ENCODE measurements at places on chromosomes 11 and 22.

DNA sequence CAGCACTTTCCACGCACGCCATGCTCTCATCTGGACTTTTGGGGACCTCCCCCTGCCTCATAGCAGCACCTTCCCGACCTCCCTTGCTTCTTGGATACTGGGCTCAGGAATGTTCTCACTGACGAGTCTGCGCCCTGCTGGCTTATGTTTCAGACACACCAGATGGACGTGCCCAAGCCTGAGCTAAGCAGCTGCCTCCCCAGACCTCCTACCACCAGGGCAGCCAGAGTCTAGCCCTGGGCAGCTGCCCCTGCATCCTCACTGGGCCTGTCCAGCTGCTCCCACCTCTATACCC lies 13.2 kb upstream of the RGL4 start:
- DNase-seq, result no peak

DNA sequence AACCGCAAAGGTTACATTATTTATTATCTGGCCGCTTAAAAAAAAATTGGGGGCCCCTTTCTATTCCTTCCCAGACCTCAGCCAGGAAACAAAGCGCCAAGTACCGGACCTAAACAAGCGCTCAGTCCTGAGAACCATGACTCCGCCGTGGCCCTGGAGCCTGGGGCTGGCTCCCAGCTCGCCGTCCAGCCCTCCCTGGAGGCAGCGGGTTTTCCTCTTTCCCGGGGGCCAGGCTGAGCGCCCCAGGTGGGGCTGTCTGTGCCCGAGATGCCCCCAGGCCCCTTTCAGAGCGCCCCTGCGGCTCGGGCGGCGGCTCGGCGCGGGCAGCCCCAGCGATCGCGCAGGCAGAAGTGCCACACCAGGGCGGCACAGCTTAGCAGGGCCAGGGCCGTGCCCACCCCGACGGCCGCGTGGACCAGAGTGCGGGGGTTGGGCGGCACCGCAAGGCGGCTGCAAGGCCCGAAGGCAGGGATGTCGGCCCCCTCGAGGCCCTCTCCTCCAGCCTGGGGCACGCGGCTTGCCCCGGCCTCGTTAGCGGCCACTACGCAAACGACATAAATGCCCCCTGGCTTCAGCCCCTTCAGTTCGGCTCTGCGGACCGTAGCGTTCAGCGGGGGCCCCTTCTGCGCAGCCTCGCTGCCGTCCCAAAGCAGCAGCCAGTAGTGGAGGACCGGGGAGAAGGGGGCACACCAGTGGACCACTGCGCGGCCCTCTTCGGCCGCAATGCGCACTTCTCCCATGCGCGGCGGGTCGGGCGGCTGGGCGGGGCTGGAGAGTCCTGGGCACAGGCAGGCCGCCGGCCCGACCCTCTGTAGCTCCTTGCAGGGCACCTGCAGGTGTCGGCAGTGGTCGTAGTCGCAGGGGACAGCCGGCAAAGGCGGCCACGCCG lies 1.6 kb downstream of the LRRN4CL start:
- DNase-seq, result no peak

DNA sequence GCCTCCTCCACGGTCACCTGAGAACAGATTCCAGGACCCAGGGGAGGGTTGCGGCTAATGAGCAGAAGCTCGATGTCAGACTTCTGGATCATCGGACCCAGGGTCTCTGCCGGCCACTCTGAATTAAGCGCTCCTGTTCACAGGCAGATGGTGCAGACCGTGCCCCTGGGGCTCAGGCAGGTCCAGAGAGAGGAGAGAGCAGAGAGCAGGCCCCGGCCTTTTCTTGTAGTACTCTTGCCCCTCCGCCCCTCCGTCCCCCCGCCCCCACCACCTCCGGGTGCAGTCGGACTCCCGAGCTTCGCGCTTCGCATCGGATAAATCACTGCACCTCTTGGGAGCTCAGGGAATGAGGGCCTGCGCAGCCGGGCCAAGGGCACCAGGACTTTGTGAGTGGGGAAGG lies 50.3 kb downstream of the RPS6KA4 start:
- no peak for DNase-seq

GRCh38 chr22:41842996-41843970 lies 10.4 kb downstream of the SREBF2 start:
- DNase-seq, result no peak

GRCh38 chr22:47040486-47041270 lies 278.2 kb downstream of the TBC1D22A start:
- DNase-seq, result no peak

DNA sequence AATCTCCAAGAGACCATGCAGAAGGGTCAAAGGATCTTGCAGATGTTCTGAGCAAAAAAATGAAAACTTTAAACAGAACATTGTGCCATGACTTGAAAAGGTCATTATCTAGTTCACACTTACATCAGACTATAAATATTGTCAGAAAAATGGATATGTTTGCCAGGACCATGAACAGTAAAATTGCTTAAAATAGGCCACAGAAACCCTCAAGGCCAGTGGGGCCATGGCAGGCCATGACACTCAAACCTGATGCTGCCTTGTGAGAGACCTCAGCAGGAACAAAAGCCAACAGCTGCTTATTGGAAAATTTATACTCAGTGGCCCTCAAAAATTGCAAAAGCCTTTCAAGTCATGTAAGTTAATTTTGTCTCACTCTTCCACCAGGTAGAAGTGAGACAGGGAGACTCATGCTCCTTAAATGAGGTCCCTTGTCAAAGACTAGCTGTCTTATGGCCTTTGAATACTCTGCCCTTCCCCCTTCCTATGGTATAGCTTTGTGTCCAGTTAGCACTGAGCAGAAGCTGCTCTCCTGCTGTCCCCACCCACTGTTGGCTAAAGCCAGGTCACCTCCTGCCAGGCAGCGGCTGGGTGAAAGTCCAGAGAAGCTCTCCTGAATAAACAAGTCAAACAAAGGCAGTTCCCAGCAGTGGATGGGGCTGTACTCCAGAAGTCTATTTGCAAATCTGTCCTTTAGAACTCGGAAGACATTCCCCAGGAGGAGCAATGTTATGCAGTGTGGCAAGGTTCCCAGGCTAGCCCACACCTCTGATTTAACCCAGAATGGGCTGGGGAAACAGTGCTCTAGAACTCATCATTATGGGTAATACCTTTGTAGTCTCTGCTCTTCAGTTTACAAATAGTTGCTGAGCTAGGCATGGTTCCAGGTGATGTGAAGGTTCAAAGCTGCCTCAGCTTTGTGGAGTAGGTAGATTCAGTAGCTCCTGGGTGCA lies 21.4 kb downstream of the ADM start:
- no peak for DNase-seq

GRCh38 chr11:115170133-115170815 lies 333.9 kb downstream of the CADM1 start:
- DNase-seq, result peak; percentile 2

- DNase-seq, result no peak
Observed at GRCh38 chr11:8488395-8488794, 105.6 kb downstream of the STK33 start.

- peak; percentile 10 for DNase-seq
Observed at GRCh38 chr11:118156531-118157185, 4.0 kb upstream of the SCN4B start.

DNA sequence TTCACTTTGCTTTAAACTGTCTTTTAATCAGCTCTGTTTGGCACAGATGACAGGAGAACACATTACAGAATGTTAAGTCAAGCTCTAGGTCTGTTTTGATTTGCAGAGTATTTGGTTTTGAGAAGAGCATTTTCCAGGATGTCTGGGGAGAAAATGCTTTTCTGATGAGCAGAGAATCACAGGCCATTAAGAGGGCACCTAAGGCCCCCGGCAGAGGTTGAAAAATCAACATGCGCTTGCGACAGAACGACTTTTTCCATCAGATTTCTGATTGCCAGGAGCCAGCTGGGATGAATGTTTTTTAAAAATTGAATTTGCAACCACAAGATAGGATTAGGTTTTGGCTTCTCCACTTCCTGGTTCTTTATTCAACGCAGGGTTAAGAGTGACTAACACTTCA lies 304.5 kb downstream of the JRKL start:
- no peak for DNase-seq

GRCh38 chr11:2169005-2169378 lies 2.6 kb downstream of the TH start:
- DNase-seq, result no peak

DNA sequence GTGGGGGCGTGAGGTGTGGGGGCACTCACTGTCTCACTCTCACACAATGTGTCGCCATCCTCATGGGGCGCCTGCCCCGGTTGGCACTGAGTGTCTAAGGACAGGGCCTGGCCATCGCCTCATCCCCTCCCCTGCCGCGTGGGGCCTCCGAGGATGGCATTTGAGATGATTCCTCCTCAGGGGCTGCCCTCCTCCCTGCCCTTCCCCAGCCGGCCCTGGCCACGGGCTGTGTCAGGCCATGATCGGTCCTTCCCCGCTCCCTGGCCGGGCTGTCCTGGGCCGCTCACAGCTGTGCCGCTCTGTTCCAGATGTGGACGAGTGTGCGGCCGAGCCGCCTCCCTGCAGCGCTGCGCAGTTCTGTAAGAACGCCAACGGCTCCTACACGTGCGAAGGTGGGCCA lies 4.5 kb downstream of the CRELD2 start:
- no peak for DNase-seq

DNA sequence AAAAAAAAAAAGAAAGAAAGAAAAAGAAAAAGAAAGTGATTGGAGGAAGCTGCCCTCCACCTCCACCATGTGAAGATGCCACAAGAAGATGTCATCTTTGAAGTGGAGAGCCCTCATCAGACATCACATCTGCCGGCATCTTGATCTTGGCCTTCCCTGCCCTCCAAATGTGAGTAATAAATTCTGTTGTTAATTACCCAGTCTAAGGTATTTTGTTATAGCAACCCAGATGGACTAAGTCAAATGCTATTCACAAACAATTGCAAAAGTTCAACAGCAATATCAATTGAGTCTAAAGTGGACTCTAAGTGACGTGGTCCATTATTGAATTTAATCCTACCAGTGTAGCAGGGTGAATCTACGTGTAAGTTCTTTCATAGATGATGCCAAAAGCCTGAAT lies 55.9 kb upstream of the NUP160 start:
- DNase-seq, result no peak

DNA sequence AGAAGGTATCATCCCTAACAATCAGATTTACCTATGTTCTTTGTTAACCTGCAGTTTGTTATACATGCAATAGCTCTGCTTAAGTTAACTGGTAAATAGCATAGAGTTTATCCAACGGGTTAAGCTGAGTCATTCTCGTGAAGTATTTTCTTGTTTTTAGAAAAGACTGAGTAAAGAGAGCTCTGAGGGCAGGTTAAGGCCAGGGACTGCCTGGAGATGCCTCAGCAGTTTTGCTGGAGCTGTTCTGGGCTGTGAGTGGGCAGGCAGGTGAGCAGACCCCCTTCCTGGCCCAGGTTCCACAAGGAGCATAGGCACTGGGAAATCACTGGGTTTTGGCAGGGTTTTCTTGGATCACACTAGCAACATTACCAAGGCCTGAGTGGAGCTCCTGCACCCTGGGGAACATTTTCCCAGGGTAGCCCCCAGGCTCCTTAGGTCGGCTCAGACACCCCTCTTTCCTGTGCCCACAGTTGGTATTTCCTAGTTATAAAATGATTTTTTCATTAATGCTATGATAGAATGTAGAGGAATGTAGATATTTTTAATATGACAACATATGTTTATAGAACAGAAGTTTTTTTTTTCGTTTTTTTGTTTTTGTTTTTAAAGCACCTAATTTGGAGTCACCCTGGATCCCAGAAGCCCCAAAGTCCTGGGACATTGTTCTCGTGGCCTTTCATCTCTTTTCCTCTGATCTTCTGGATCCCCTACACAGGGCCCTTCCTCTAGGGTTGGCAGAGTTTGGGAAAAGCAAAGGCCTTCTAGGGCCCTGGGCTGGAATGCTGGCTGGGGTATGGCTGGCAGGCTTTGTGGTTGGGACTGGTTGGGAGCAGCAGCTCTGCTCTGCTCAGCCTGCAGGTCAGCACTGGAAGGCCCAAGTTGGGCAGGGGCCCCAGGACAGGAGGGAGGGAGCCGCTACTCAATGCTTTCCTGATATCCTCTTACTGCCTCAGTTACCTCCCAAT lies 26.7 kb downstream of the IRAG1 start:
- DNase-seq, result no peak

DNA sequence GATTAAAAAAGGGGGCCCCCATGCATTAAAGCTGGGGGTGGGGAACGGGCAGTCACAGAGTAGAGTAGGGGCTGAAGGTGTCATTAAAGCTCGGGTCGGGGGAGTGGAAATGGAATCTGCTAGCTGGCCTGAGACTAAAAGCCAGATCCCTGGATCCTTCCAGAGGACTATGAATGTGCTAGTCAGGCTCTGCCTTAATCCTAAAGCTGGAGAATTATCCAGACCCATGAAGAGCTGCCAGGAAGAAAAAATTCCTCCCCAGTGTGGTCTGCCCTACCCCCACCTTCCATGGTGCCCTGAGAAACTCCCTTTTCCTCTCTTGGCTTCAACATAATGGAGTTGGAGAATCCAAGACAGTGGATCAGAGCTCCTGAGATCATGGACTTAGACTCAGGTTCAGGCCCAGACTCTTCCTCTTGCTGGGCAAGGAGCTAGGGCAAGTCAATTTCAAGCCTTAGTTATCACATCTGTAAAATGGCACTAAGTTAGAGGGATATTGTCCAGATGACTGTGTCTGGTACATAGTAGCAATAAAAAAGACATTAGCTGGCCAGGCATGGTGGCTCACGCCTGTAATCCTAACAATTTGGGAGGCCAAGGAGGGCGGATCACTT lies 24.0 kb upstream of the SMTN start:
- no peak for DNase-seq

DNA sequence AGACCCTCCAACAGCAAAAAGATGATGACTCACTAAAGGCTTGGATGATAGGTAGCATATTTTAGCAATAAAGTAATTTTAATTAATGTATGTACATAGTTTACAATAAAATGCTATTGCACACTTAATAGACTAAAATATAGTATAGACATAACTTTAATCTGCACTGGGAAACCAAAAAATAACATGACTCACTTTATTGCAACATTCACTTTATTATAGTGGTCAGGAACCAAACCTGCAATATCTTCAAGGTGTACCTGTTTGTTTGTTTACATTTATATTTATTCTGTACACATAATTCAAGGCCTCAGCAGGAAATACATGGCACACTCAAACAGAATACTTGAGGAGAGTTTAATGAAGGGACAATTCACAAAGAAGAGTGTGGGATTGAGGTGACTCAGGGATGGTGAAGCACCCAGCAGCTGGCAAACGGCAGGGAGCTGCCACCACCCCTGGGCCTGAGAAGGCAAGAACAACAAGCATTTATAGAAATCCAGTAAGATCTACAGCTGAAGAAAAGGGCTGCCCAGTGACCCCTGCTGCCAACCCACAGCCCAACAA lies 51.5 kb upstream of the POU2AF2 start:
- no peak for DNase-seq

GRCh38 chr11:3370311-3370870 lies 8.6 kb downstream of the ZNF195 start:
- no peak for DNase-seq

DNA sequence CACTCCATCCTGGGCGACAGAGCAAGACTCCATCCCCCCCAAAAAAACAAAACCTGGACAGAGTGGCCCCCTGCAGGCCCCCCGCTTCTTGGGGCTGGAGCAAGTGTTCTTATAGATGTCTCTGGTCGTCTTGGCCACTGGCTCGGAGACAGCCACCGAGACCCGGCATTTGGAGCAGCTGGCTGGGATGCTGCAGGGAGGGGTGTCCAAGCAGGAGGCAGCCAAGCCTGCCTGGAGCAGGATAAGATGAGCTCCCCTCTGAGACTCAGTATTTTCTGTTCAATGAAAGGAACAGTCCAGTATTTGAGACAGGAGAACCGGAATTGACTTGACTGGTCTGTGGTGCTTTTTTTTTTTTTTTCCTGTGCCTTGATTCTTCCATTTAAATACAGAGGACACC lies 44.5 kb downstream of the BCR start:
- DNase-seq, result no peak

GRCh38 chr11:63508745-63509144 lies 2.9 kb downstream of the LGALS12 start:
- no peak for DNase-seq

- no peak for DNase-seq
Observed at GRCh38 chr11:27770576-27770975, 70.3 kb upstream of the BDNF start.

- no peak for DNase-seq
Observed at GRCh38 chr22:36765131-36765942, 10.6 kb downstream of the IFT27 start.

Data from Kasumi-1 (cell line).